A549 (cell line): ENCODE measurements at places on chromosomes 2 and 18. TPM values are rescaled to one million over a fixed set of nuclear protein-coding genes. Genes with fewer than 3 reads are reported as not detected.

- DNase-seq: no peak
Measured at GRCh38 chr18:1103537-1103936, 198.9 kb downstream of the ADCYAP1 start.

GRCh38 chr18:79856119-79857007 is 58.6 kb downstream of the KCNG2 start:
- peak; percentile 10 for DNase-seq

- peak; percentile 39 for DNase-seq
Measured at GRCh38 chr2:220499225-220499624, 871.8 kb downstream of the SLC4A3 start.

- no peak for DNase-seq
Measured at GRCh38 chr18:26840965-26841364, 24.5 kb downstream of the AQP4 start.

- no peak for DNase-seq
Measured at GRCh38 chr2:74845991-74846390, 12.1 kb downstream of the HK2 start.

- no peak for DNase-seq
Measured at GRCh38 chr2:65076345-65076710, 20.1 kb downstream of the CEP68 start.

- no peak for DNase-seq
Measured at GRCh38 chr2:154912215-154912614, 213.7 kb downstream of the KCNJ3 start.

DNA sequence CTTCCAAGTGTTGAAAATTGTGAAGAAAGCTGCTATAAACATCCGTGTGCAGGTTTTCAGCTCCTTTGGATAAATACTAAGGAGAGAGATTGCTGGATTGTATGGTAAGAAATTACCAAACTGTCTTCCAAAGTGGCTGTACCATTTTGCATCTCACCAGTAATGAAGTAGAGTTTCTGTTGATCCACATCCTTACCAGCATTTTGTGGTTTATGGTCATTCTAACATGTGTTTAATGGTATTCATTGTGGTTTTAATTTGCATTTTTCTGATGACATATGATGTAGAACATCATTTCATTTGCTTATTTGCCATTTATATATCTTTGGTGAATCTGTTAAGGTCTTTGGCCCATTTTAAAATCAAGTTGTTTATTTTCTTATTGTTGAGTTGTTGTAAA is 260.7 kb downstream of the SPAG16 start:
- no peak for DNase-seq

Gene KCNJ3
- polyA plus RNA-seq: not detected in 3 replicates

Gene SAP130
- polyA plus RNA-seq: 12.3 to 14.0 TPM (median 13.9 TPM) in 3 replicates
